ENCODE measurements at places on chromosomes 2 and 18.

GRCh38 chr2:40123326-40123725, 328.6 kb downstream of the SLC8A1 start:
- no peak for DNase-seq

- no peak for DNase-seq
Measured at GRCh38 chr18:77209587-77209986, 40.1 kb upstream of the GALR1 start.

DNA sequence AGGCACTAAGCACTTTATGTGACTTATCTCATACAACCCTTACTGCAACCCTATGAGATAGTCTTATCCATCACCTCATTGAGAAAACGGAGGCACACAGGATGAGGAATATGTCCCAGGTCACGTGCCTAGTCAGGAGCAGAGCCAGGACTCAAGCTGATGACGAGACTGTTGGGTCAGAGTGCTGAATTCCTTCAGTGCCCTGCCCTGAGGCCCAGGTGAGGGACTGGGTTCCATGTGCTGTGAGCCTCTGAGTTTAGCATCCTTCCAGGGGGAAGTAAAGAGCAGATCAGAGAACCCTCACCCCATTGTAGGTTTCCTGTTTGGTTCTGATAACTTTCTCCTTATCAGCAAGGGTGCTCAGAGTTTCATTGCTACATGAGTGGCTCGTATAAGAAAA, 11.7 kb upstream of the EDAR start:
- DNase-seq: no peak

GRCh38 chr2:50582164-50582563, 449.8 kb downstream of the NRXN1 start:
- DNase-seq: no peak

DNA sequence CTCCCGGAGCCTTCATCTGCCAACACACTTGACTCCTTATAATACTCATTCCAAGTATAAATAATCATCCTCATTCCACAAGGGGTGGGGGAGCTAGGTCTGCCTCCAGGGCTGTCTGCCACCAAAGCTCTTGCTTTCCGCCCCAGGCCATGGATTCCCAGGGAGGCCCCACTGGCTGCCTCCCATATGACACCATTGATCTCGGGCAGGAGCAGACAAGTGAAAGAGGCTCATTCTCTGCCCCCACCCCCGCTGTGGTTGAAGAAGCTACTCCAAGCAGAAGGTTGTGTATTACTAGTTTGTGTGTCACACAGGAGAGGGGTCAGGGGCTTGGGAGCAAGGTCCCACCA, 99.5 kb downstream of the MRO start:
- no peak for DNase-seq

GRCh38 chr2:41879235-41879916, 168.4 kb upstream of the PKDCC start:
- no peak for DNase-seq

- no peak for DNase-seq
Measured at GRCh38 chr2:238108423-238109183, 8.5 kb downstream of the ESPNL start.

DNA sequence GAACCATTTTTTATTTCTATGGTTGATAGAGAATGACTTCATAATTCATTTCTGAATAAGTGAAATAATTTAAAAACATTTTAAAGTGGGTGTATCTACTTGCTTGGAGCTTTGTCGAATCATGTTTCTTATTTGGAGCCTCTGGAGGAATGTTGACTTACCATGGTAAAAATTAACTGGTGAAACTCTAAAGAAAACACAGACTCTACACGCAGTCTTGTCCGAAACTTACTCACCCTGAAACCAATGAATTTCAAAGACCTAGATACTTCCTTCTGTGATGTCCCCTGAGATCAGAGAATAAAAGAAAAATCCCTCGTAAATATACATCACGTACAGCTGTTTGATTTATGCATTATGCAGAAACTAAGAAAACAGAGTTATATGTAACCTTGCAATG, 665.2 kb upstream of the NRXN1 start:
- no peak for DNase-seq

GRCh38 chr2:186590350-186590758, 498 bp downstream of the ITGAV start:
- DNase-seq: no peak

DNA sequence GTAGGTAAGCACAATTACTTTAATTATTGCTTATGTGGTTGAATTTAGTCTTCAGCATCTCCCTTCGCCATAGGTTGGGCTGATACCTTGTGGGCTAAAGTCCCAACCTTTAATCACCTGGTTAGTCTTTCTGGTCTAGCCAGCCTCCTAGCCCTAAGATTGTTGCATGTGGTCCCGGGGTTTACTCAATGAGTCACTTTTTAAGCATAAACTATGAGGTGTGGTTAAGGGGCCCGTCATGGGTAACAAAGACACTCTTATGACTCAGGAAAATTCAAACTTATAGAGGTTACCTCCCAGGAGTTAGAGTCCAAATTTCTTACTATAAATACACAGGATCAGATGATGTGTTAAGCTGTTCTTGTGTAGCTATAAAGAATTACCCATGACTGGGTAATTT, 841.6 kb downstream of the TRIB2 start:
- DNase-seq: no peak

DNA sequence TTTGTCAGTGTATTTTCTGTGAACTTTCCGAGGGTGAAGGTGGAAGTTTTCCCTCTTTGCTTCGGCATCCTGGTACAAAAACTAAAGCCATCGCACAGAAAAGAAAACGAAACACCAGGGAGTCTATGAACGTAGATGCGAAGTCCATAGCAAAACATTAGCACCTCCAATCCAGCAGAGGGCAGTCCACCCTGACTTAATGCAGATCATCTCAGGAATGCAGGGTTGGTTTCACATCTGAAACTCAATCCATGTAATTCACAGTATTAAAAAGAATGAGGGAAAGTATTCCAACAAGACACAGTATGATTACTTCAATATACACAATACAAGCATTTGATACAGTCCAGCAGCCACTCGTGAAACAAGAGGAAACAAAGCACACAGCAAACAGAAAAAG, 70.8 kb downstream of the RTP5 start:
- DNase-seq: no peak

DNA sequence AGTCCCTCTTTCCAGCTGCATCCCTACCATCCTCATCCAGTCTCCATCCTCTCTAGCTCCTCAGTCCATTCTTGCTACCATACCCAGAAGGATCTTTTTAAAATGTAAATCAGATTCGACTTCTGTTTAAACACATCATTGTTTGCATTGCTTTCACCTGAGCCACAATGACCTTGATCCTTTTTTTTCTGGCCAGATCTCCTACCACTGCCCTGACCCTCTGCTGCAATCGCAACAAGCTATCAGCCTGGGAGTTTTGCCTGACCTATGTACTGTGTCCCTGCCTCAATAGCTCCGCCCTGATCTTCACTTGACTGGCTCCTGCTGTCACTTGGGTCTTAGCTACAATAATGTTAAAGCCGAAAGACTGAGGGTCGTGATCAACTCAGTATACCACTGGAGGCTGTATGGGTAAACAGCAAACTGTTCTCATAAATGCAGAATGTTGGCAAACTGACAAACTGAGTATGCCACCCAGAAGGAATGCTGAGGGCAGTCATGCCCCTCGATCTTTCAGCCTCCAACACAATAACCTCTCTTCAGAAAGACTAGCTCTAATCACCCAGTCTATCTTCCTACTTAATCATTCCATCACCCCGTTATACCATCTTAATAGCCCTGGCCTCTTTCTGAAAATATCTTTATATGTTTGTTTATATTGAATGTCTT, 2.6 kb upstream of the RBM43 start:
- DNase-seq: no peak

DNA sequence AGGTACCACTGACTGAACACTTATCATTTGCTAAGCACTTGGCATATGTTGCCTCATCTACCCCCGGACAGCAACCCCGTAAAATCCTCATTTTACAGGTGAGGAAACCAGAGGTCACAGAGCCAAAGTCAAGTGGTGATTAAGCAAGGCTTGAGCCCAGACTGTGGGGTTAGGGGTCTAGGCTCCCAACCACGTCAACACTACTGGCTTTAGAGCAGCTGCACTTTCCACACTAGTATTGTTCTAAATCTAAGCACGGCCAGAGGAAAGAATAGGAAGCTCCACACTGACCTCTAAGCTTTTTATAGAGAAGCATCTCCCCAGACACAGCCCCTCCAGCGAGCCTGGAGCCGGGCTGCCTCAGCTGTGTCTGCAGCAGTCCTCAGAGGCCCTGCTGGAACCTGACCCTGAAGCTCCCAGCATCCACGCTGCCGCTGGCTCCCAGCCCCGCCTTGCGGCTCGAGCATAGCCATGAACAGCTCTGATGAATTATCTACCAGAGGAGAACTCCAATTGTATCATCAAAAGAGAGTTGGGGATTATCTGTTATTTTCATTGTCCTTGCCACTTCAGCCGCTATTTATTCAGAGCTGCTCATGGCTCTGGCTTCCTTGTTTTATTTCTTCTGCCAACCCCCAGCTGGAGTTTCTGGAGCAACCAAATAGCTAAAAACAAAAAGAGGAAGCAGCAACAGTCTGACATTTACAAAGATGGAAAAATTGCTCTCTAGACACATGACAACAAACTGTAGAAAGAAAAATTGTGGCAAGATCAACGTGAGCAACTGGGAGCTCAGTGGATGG, 62.2 kb upstream of the RTN4 start:
- peak; percentile 63 for DNase-seq

DNA sequence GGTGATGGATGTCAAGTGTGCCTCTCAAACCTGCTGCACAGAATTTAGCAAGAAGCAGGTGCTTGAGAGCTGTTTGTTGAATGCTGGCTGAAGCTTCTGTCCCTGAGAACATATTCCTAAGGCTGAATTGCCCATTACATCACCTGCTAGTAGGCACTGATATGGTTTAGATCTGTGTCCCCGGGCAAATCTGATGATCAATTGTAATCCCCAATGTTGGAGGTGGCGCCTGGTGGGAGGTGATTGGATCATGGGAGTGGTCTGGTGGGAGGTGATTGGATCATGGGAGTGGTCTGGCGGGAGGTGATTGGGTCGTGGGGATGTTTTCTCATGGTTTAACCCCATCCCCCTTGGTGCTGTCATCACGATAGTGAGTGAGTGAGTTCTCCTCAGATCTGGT, 128.0 kb downstream of the HRH4 start:
- DNase-seq: no peak

GRCh38 chr18:31040686-31041270, 1.8 kb downstream of the DSC3 start:
- no peak for DNase-seq

GRCh38 chr2:113686537-113686936, 59.5 kb downstream of the RABL2A start:
- no peak for DNase-seq

GRCh38 chr18:9008709-9009635, 93.5 kb upstream of the NDUFV2 start:
- no peak for DNase-seq
